Fibroblast of villous mesenchyme (primary cell): ENCODE measurements at places on chromosomes 2 and 18. TPM values are rescaled to one million over a fixed set of nuclear protein-coding genes. Genes with fewer than 3 reads are reported as not detected.

DNA sequence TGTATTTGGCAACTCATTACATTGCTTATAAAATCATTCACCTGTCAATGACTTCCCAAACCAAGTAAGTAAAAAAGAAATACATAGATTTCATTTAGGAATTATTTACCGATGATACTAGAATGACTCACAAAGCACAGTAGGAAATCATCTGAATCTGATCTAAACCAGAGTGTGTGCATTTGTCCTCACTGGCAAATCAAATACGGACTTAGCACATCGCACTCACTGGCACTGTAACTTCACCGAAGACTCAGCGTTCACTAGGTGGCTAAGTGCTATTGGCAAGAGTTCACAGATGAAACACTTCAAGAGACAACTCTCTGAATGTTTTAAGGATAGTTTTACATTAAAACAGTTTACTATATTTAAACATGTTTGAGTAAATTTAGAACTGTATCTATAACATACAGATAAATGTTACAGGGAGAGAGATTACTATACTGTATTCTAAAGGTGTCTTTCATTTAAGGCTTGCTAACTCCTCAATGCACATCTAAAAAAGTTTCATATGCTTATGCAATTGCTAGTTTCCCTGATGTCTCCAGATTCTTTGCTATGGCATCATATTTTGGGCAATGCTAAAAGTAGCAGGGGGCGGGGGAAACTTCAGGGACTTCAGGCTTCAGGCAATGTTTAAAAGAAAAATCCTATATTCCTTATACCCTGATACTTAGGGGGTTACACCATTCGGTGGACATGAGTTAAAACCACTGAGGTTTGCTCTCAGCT is 48.8 kb downstream of the STK39 start:
- DNase-seq = no peak

DNA sequence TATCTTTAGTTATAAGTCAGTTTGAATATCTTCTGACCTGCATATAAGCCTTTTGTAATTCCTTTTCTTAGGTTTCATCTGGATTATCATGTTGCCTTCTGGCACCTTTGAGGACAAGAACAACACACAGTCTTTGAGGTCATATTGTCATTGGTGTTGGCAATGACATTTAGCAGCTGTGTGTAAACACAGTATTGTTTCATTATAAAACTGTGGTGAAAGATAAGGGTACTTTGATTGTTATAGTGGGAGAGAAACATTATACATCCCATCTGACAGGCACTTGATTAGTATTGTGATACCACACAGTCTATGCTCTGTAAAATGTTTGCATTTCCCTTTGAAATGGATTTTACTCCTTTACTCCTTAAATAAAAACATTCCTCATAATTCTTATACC is 313.5 kb downstream of the RPRM start:
- DNase-seq = no peak

- peak; percentile 95 for DNase-seq
Measured at GRCh38 chr2:46984642-46985476, 69.3 kb upstream of the MCFD2 start.

DNA sequence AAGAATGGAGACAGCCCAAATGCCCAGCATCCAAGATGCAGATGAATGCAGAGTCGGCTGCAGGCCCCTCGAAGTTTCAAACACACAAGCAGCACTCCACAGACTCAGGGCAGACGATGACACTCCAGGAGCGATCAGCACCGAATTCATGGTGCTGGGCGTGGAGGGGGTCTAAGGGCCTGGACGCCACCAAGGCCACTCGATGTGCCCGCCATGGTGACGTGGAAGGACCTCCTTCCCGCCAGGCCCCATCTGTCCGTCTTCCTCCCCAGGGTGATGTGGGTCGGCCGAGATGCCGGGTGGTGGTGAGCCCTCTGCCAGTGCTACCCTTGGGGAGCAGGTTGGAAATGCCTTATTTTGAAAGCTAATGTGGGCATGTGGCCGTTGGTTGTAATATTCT is 9.4 kb downstream of the KIF1A start:
- DNase-seq = no peak

DNA sequence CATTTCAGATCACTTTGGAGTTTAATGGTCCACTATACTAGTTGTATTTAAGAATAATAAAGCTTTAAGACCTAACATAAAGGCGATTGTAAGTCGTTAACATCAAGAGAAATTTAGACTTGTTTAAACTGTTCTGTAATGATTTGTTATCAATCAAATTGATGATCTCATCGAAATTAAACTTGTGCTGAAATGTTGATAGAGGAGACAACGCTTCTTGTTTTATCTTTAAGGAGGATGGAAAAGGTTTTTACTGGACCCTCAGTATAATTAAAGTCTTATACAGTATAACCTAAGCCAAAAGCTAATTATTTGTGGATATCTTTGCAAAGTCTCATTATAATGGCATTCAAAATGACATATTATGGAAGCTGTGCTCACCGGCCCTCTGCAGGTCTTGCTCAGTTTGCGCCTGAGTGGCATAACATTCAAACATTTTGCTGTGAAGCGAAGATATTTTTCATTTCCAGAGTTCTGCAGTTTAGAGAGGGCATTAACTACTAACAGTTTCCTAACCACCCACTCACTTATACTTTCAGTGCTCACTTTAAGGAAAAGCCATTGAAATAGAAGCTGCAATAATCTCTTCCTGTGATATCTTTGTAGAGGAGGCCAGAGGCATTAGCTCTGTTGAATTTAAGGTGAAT is 1.4 kb upstream of the SERTAD2 start:
- no peak for DNase-seq

GRHL1 gene
- total RNA-seq = 0.64 and 1.7 TPM in 2 replicates

ABCG8 gene
- total RNA-seq = not detected in 2 replicates

HOXD12 gene
- total RNA-seq = not detected in 2 replicates

MROH2A gene
- not detected in 2 replicates for total RNA-seq
